ENCODE measurements at places on chromosomes 2 and 18. TPM values are rescaled to one million over a fixed set of nuclear protein-coding genes. Genes with fewer than 3 reads are reported as not detected.
A peak's percentile ranks its signal among the peaks of the same experiment; 100 is the strongest.

DNA sequence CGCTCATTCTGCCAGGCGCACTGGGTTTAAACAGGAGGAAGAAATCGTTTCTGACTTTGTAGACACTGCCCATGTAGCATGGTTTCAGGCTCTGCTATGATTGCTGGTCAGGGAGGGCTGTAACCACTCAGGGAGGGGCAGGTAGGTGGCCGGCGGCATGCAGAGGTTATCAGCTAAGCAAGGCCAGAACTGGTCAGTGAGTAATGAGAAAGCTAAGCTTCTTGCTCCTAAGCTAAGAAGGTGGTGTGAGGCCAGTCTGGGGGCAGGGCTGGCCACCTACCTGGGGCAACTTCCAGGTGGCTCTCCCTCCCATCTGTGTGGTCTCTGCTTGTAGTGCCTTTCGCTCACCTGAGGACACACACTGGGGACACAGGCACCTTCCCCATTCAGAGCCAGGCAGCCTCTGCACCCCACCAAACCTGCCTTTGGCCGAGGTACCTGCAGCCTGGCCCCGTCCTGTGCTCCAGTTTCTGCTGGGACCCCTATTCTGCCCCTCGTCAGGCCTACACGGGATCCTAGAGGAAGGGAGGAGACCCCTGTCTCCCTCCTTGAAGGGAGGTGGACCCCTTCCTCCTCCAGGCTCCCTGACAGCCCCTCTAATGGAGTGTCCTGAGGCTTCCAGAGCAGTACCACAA is 195.9 kb downstream of the SEPTIN10 start:
- H3K4me1 ChIP-seq, result no peaks in the 10 kb centered on the region
- H3K27ac ChIP-seq, result no peak overlapping the region
- DNase-seq, result no peak

DNA sequence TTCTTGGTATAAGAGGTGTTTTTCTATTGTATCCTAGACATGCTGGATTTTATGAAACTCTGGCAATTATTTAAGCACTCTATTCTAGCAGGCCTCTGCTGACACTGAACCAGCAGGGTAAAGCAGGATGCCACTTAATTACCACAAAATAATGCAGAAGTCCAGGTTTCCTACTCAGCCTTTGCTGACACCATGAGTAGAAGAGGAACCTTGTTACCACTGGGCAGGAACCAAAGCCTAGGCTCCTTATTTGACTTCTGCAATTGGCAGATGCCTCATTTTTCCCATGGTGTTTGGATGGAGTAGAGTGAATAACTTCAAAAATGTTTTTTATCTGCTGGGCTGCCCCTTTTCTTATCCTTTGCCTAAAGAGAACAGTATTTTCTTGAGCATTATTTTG is 60.8 kb downstream of the THNSL2 start:
- no peaks in the 10 kb centered on the region for H3K36me3 ChIP-seq
- no peak overlapping the region for H3K4me3 ChIP-seq
- DNase-seq, result no peak
- H3K4me1 ChIP-seq, result no peaks in the 10 kb centered on the region

- no peaks in the 10 kb centered on the region for H3K27me3 ChIP-seq
- H3K4me3 ChIP-seq, result no peak overlapping the region
- peaks cover 13% of the 10 kb centered on the region for H3K36me3 ChIP-seq
- no peak for DNase-seq
- H3K4me1 ChIP-seq, result no peaks in the 10 kb centered on the region
These were observed 42.0 kb downstream of the WDR33 start for GRCh38 chr2:127768775-127769479.

DNA sequence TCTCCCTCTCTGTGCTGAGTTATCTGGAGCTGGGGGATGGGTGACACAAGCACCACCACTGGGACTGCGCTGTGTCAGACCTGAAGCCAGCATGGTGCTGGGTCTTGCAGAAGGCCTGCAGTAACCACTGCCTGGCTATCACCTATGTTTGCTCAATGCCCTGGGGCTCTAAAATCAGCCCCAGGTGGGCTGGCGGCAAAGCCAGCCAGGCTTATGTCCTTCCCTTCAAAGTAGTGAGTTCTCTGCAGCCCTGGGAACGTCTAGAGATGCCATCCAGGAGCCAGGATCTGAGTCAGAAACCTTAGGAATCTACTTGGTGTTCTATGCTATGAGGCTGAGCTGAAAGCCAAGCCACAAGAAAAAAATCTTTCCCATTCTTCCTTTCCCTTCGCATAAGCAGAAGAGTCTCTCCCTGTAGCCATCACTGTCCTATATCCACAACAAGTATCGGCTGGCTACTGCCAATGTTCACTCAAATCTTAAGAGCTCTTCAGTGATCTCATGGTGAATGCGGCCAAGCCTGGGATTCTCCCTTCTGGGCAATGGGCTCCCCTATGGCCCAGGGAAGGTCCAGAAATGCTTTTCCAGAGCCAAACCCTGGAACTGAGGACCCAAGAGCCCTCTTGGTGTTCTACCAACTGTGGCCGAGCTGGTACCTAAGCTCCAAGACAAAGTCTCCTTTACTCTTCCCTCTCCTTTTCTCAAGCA is 248.7 kb downstream of the ZNF385B start:
- no peak for DNase-seq
- H3K4me1 ChIP-seq, result no peaks in the 10 kb centered on the region
- H3K36me3 ChIP-seq, result no peaks in the 10 kb centered on the region
- H3K4me3 ChIP-seq, result no peak overlapping the region

DNA sequence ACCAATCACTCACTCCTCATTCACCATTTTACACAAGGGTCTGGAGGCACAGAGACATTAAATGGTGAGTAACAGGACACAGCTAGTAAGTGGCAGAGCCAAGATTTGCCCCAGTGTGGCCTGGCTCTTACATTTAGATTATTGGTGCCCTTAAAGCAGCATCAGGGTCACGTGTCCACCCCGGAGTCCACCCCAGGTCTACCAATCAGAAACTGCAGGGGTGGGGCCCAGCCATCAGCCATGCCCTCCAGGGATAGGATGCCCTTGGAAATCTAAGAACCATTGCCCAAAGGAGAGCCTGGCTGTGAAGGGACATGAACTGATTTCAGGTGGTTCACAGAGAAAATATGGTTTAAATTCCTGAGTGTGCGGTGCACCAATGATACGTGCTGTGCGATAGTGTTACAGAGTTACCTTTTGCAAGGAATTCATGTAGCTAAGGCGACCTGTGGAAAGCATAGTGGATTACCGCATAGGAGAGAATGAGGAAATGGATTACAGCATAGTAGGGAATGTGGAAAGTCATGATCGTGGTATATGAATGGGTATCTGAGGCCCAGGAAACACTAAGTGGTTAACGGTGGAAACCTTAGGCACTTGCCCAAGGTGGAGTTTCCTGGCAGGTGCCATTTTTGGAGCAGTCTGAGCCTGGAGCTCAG is 17.8 kb downstream of the IGFBP5 start:
- peaks cover 35% of the 10 kb centered on the region for H3K36me3 ChIP-seq
- no peak overlapping the region for H3K4me3 ChIP-seq
- DNase-seq, result no peak
- H3K27ac ChIP-seq, result no peak overlapping the region
- no peaks in the 10 kb centered on the region for H3K27me3 ChIP-seq

GRCh38 chr2:157439824-157440186 is 4.1 kb downstream of the CYTIP start:
- DNase-seq, result peak; percentile 88
- H3K27me3 ChIP-seq, result no peaks in the 10 kb centered on the region
- peak overlapping the region; percentile 97 for H3K27ac ChIP-seq

RAX gene
- 0.01 TPM for polyA plus RNA-seq

Measured in small intestine (tissue), 16 donors.